ENCODE measurements at places on chromosomes 1 and 21. TPM values are rescaled to one million over a fixed set of nuclear protein-coding genes. Genes with fewer than 3 reads are reported as not detected.

DNA sequence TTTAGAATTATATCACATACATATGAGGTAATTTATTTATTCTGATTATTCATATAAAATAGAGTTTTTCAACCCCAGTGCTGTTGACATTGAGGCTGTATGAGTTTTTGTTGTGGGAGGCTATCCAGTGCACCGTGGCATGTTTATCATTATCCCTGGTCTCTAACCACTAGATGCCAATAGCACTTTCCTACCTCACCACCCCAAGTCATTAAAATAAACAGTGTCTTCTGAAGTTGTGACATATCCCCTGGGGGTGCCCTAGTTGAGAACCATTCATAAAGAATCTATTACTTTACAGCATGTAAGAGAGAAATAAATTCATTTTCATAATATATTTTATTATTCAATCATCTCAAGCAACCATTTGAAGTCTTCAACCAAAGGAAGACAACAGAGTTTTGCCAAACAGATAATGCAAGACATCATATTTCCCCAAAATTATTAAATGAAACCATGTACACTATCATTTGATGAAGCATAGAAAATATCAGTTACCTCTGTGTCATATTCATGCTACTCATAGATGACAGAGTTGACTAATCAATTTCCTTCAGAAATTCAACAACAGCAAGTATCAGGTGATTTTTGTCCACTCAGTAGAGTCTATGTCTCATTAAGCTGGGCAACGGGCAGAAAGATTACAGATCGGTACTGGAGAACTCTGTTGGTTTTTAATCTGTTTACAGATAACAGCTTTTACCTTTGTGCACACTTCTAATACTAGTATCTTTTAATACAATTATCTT is 39.5 kb upstream of the RGS1 start:
- no peaks in the 10 kb centered on the region for H3K27me3 ChIP-seq
- no peak for DNase-seq
- H3K4me3 ChIP-seq, result no peak overlapping the region
- no peaks in the 10 kb centered on the region for H3K36me3 ChIP-seq

DNA sequence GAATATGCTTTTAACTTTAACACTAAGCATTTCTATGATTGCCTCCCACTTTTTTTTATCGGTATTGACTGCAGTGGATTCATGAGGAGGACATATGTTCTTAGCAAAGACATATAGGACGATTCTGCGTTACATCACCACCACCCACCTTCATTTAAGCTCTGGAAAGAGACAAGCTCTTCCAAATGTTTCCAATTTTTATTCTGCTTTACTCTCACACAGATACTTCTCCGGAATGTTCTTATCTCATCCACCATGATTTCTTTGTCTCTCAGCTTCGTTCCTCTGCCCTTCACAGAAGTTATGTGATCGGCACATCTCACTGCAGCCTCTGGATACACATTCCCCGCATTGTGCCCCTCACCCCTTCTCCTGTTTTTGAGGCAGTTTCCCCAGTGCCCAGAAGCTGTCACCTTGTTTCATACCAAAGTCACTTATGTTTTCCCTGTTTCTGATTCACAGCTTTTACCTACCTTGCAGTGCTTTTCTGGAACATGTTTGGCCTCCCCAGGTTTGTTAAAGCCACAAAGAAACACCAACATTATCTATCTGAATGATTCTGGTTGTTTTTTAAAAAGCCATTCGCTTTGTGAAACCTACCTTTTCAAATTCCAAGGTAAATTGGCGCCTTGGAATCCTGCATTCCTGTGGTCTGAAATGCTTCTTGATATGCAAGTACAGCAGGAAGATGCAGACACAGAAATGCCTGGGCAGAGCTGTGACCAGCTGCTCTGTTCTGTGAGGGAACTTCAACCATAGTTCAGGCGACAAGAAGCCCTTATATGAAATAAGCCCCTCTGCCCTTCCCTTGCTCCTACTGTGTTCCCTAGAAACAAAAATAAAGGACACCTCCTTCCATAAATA is 1020.2 kb downstream of the TTLL7 start:
- no peak overlapping the region for H3K4me3 ChIP-seq
- no peaks in the 10 kb centered on the region for H3K27me3 ChIP-seq
- no peak for DNase-seq
- H3K36me3 ChIP-seq, result no peaks in the 10 kb centered on the region
- peaks cover 5% of the 10 kb centered on the region for H3K4me1 ChIP-seq

GRCh38 chr1:16207318-16208269 is 4.9 kb downstream of the ARHGEF19 start:
- H3K4me1 ChIP-seq, result peaks cover 37% of the 10 kb centered on the region
- H3K27me3 ChIP-seq, result no peaks in the 10 kb centered on the region
- peak overlapping the region; percentile 70 for H3K27ac ChIP-seq
- no peak overlapping the region for H3K4me3 ChIP-seq
- H3K36me3 ChIP-seq, result no peaks in the 10 kb centered on the region
- DNase-seq, result no peak

GRCh38 chr1:58576727-58577653 is at the start of gene TACSTD2:
TSS of gene TACSTD2 (minus strand) at chr1:58577252. CDS start at chr1:58577156, 96 bp downstream.
- H3K27ac ChIP-seq, result no peak within 1 kb of the TSS
- DNase-seq, result peak; percentile 73
- H3K27me3 ChIP-seq, result no peaks in the 10 kb centered on the region
- no peak within 1 kb of the TSS for H3K4me3 ChIP-seq

DNA sequence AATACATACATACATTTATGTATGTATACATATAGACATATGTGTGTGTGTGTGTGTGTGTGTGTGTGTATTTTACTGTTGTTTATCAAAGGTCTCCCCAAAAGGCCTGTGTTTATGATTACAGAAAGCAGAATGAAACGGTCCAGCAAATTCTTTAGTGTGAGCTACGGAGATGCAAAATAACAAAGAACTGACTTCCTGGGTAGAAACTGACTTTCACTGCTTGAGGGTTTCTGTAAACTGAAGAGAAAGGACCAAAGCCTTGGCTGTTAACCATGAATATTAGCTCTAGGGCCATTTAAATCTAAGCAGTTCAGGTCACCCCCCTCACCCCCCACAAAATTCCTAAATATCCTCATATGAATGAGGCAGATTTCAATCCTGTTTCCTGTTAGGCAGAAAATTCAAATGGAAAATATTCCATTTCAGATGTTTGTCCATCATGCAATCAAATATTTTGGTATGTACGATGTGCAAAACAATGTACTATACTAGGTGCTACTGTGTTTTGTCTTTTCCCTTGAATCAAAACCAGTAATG is 213.2 kb downstream of the TGFB2 start:
- H3K27me3 ChIP-seq, result no peaks in the 10 kb centered on the region
- H3K27ac ChIP-seq, result no peak overlapping the region
- H3K4me3 ChIP-seq, result no peak overlapping the region
- no peak for DNase-seq

- DNase-seq, result no peak
- H3K4me3 ChIP-seq, result no peak overlapping the region
- no peak overlapping the region for H3K27ac ChIP-seq
- no peaks in the 10 kb centered on the region for H3K4me1 ChIP-seq
- H3K36me3 ChIP-seq, result no peaks in the 10 kb centered on the region
These were observed 6.7 kb upstream of the IL10RB start for GRCh38 chr21:33259428-33259827.

BRINP2 gene
- not detected for total RNA-seq

- DNase-seq, result peak; percentile 14
- no peaks in the 10 kb centered on the region for H3K4me1 ChIP-seq
- no peak overlapping the region for H3K4me3 ChIP-seq
- no peaks in the 10 kb centered on the region for H3K27me3 ChIP-seq
These were observed 30.9 kb upstream of the TAL1 start for GRCh38 chr1:47262787-47263413.

DNA sequence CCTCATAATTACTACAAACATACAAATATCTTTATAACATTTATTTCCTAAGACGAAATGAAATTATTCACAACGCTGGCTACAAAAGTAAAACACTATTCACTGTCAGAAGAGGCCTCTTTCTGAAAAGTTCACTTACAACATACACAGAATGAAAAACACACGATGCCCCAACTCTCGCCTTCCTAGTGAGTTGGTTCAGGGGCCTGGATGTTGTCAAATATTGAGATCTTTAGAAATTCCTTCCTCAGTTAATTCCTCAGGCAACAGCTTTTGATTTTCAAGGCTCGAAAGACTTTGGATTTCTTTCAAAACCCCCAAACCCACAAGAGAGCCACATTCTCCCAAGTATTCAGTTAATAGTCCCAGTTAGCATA is 14.2 kb upstream of the KCNE1 start:
- H3K27ac ChIP-seq, result peak overlapping the region; percentile 93
- peaks cover 7% of the 10 kb centered on the region for H3K4me1 ChIP-seq
- peak overlapping the region; percentile 39 for H3K4me3 ChIP-seq
- H3K27me3 ChIP-seq, result no peaks in the 10 kb centered on the region
- H3K36me3 ChIP-seq, result peaks cover 1% of the 10 kb centered on the region
- no peak for DNase-seq

DNA sequence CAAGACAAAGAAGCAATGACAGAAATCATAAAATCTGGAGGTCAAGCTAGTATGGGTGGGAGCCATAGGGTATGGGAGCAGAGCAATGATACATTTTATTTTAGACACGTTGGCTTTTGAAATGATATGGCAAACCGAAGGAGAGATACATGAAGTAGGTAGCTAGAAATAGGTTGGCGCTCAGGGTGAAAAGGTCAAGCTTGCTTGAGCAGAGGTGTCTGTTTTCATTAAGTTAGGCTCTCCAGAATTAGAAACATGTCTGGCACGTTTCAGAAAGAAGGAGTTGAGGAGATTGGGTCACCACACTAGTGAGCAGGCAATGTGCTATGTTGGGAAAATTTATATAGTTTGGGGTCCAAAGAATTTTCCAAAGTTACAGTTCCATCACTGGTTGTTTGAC is 151.4 kb downstream of the AMY1C start:
- no peak for DNase-seq
- no peaks in the 10 kb centered on the region for H3K4me1 ChIP-seq
- no peak overlapping the region for H3K4me3 ChIP-seq

GRCh38 chr1:223245983-223246382 is 102.9 kb upstream of the TLR5 start:
- no peaks in the 10 kb centered on the region for H3K4me1 ChIP-seq
- no peak overlapping the region for H3K4me3 ChIP-seq
- no peaks in the 10 kb centered on the region for H3K27me3 ChIP-seq
- no peak for DNase-seq
- no peak overlapping the region for H3K27ac ChIP-seq
- H3K36me3 ChIP-seq, result no peaks in the 10 kb centered on the region

DNASE2B gene
- total RNA-seq, result not detected

DNA sequence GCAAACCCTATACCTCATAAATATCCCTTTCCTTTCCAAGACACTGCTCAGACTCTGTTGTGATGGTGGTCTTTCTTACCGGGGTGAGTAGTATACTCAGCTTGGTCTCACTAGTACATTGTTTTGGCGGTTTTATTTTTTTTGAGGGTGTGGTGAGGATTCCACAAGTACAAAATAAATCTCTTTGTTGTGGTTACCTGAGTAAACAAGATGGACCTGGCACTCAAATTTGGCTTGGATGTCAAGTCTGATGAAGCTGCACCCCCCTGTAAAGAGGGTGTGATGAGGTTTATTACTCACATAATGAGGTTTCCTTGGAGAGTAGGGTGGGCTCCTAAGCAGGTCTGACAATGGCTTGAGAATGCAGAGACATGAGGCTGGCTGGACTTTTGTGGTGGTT is 68.2 kb upstream of the KCNJ6 start:
- no peak overlapping the region for H3K4me3 ChIP-seq
- H3K36me3 ChIP-seq, result no peaks in the 10 kb centered on the region
- no peaks in the 10 kb centered on the region for H3K27me3 ChIP-seq
- no peak overlapping the region for H3K27ac ChIP-seq

GRCh38 chr1:8198522-8198921 is 119.4 kb upstream of the SLC45A1 start:
- H3K4me3 ChIP-seq, result no peak overlapping the region
- H3K27me3 ChIP-seq, result no peaks in the 10 kb centered on the region
- peak overlapping the region; percentile 61 for H3K27ac ChIP-seq
- peaks cover 38% of the 10 kb centered on the region for H3K4me1 ChIP-seq

DNA sequence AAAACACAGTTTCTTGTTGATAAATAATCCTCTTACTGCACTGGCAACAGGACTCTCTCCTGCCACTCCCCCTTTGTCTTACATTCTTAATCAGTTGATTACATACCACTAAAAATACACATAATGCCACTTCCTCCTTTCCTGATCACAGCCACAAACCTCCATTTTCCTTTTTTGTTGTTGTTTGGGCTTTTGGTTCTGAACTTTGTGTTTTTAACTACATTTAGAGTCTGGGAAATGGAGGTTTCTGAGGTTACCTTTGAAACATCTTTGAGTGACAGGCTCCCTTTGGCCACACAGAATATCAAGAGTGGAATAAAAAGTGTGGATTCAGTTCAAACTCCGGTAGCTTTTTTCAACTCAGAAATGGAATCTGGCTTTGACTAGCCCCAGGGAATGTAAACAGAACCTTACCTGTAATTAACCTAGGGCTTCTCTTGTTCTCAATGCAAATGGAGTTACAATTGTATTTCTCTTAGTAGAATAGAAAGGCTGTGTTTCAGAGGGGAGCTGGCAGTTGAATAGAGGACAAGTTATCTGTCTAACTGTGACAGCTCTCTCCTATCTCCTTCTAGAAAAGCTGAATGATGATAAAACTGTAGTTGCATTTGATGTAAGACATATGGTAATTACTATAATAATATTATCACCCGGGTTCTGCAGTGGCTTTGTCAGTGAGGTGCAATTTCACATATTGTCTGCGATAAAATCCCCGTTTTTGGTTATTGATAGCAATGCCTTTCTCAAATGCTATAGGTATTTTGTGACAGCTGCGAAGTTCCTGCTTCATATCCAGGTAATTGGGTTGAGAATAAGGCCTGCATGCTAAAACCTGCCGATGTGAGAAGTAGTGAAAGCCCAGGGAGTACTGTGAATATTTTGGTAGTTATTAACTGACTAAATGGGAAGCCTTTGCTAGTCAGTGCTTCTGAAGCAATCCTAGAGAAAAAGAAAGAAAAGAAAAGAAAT is 66.9 kb downstream of the ST6GALNAC5 start:
- no peaks in the 10 kb centered on the region for H3K36me3 ChIP-seq
- no peaks in the 10 kb centered on the region for H3K27me3 ChIP-seq
- DNase-seq, result no peak
- H3K4me1 ChIP-seq, result no peaks in the 10 kb centered on the region
- no peak overlapping the region for H3K4me3 ChIP-seq

- no peak for DNase-seq
- H3K4me3 ChIP-seq, result no peak overlapping the region
- H3K36me3 ChIP-seq, result no peaks in the 10 kb centered on the region
- H3K27ac ChIP-seq, result no peak overlapping the region
- peaks cover 33% of the 10 kb centered on the region for H3K4me1 ChIP-seq
These were observed 4.1 kb downstream of the HHIPL2 start for GRCh38 chr1:222543817-222544216.

GRCh38 chr1:45552331-45552730 is 1.7 kb downstream of the AKR1A1 start:
- peaks cover 19% of the 10 kb centered on the region for H3K4me1 ChIP-seq
- DNase-seq, result peak; percentile 94
- H3K27ac ChIP-seq, result no peak overlapping the region
- no peaks in the 10 kb centered on the region for H3K27me3 ChIP-seq
- no peaks in the 10 kb centered on the region for H3K36me3 ChIP-seq

SLC30A2 gene
- 51.6 TPM for total RNA-seq

HES5 gene
- total RNA-seq, result not detected

GRCh38 chr1:2215329-2215728 is 12.8 kb upstream of the SKI start:
- H3K27ac ChIP-seq, result peak overlapping the region; percentile 98
- H3K4me1 ChIP-seq, result peaks cover 36% of the 10 kb centered on the region
- DNase-seq, result no peak
- no peaks in the 10 kb centered on the region for H3K36me3 ChIP-seq

GRCh38 chr1:47755101-47755990 is 241.8 kb downstream of the TRABD2B start:
- DNase-seq, result peak; percentile 24
- H3K27me3 ChIP-seq, result no peaks in the 10 kb centered on the region
- H3K4me3 ChIP-seq, result no peak overlapping the region
- no peaks in the 10 kb centered on the region for H3K36me3 ChIP-seq

FAM151A gene
- not detected for total RNA-seq

Data from thyroid gland (tissue), 4 donors.